Hippocampal formation (tissue), 2 donors: ENCODE measurements at places on chromosomes 7 and 10.

DNA sequence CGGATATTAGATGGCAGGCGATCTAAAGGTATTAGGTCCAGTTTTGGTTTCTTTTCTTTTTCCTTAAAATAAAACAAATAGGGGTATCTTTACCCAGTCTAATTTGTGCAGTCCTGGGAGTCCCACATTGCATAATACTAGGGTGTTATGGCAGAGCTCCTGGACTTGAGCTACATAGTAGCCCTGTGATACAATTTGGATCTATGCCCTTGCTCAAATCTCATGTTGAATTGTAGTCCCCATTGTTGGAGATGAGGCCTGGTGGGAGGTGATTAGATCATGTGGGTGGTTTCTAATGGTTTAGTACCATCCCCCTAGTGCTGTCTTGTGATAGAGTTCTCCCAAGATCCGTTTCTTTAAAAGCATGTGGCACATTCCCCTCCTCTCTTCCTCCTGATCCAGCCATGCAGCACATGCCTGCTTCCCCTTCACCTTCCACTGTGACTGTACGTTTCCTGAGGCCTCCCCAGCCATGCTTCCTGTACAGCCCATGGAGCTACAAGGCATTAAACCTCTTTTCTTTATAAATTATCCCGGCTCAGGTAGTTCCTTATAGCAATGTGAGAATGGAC lies 141.9 kb downstream of the RPS24 start:
- no peak for DNase-seq

- no peak for DNase-seq
Observed at GRCh38 chr10:67776371-67776770, 61.6 kb downstream of the DNAJC12 start.

DNA sequence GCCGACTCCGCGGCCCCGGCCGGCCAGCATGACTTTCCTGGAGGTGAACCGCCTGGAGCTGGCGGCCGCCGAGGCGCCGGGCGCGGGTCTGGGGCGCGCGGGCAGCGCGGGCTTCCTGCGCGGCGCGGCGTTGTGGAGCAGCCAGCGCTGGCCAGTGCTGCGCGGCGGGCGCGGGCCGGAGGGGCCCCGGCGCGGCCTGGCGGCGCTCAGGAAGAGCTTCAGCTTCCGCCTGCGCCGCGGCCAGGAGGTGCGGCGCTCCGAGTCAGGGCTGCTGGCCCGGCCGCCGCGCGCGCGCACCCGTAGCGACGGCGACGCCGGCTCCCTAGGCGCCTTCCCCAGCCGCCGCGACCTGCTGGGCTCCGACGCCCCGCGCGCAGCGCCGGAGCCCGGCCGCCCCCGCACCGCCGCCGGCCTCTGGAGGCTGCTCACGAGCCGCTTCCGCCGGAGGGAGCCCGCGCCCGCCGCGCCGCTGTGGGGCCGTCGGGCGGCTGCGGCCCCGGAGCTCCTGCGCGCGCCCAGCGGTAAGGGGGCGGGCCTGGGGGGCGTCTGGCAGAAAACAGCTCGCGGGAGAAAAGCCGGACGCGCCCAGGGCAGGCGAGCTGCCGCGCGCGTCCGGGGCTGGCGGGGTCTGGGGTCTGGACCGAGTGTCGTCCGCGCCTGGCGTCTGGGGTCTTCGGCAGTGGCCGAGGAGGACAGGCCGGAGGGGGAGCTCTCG lies 29.0 kb downstream of the AGAP3 start:
- no peak for DNase-seq

DNA sequence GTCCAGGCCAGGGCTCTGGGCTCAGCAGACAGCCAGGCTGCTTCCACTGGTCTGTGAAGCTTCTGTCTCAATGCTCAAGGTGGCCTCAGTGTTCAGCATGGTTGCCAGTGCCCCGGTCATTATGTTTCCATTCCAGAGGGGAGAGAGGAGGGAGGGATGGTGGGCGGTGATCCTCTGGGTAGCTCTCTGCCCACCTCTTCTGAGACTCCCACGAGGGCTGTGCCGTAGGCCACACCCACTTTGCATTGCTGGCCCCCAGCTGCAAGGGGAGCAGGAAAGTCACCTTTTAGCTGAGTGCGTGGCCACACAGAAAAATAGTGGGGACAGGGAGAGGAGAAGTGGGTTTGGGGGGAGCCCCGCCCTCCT lies 42.5 kb downstream of the FOXK1 start:
- DNase-seq = no peak

DNA sequence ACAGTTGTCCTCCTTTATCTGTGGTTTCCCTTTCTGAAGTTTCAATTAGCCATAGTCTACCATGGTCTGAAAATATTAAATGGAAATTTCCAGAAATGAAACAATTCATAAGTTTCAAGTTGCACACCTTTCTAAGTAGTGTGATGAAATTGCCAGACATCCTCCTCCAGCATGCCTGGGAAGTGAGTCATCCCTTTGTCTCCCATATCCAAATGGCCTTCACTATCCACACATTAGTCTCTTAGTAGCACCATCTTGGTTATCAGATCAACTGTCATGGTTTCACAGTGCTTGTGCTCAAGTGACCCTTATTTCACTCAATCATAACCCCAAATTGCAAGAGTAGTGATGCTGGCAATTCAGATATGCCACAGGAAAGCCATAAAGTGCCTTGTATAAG lies 83.4 kb upstream of the PPP1R9A start:
- no peak for DNase-seq

- DNase-seq = no peak
Observed at GRCh38 chr7:98556288-98556687, 60.8 kb upstream of the NPTX2 start.

DNA sequence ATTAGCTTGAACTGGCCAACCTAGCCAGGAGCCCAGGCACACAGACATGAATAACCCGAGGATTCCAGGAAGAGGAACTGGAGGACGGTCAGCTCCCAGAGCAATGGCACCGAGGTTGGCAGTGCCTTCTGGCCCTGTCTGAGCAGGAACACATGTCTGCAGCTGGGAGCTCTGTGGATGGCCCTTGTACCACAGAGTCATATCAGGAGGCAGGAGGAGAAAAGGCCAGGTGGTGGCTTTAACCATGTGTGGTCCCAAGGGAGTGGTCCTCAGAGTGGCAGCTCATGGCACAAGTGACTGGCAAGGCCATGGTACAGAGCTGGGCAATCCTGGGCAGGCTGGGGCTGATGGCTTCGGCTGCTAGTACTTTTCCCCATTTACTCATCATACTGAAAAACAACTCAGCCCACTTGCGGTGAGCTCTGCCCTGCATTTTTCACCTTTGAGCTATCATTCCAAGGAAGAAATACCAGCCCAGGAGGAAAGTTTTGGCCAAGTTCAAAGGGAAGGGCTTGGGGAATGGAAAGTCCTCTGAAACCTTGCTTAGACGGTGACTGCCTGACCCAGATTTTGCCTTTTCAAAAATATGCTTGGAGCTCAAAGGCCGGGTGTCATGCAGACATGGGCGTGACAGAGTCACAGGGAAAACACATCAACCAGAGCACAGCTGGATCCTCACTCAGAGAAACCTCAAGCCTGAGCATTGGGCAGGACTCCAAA lies 25.7 kb upstream of the LOXL4 start:
- DNase-seq = no peak

- no peak for DNase-seq
Observed at GRCh38 chr7:104106108-104106905, 101.5 kb downstream of the ORC5 start.

GRCh38 chr7:158904599-158904998 lies 48.2 kb downstream of the DYNC2I1 start:
- DNase-seq = no peak

GRCh38 chr10:120979435-120980278 lies 128.5 kb downstream of the WDR11 start:
- DNase-seq = no peak

GRCh38 chr7:142868986-142869415 lies 14.1 kb downstream of the EPHB6 start:
- no peak for DNase-seq

- no peak for DNase-seq
Observed at GRCh38 chr7:1121886-1122831, 34.2 kb downstream of the GPER1 start.

DNA sequence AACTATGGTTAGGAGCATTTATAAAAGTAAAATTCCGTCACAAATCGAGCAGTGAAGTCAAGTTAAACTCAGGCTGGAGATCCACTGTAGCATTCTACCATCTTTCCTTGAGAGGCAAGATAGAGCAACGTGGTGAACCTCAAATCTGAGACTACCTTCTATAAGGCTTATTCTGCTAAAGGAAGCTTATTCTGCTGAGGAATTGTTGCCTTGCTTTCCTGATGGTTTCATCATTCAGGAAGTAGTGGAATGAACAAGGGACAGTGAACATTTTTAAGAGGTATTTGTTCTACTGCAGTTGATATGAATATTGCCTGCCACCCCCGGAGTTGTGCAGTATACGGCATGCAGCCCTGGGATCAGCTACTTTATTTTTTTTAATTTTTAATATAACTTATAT lies 170.8 kb downstream of the VPS50 start:
- no peak for DNase-seq

- no peak for DNase-seq
Observed at GRCh38 chr10:9670911-9671310, 1346.8 kb upstream of the CELF2 start.

GRCh38 chr10:11881477-11882417 lies 58.6 kb downstream of the PROSER2 start:
- DNase-seq = no peak

DNA sequence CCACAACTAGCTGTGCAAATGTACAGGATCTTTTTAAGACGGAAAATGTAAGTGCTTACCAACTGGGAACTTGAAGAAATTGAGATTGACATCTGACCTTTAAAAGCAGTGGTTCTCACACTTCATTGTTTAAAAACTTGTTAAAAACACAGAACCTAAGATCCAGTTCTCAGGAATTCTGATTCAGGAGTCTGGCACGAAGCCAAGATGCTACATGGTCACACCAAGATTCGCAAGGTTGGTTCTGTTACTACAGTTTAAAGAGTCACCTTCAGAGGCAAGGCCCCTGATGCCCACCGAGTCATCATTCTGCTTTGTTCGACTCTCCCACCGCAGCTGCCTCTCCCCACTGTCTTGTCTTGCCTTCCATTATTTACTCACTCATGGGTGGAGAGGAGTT lies 113.3 kb downstream of the GLI3 start:
- DNase-seq = no peak

DNA sequence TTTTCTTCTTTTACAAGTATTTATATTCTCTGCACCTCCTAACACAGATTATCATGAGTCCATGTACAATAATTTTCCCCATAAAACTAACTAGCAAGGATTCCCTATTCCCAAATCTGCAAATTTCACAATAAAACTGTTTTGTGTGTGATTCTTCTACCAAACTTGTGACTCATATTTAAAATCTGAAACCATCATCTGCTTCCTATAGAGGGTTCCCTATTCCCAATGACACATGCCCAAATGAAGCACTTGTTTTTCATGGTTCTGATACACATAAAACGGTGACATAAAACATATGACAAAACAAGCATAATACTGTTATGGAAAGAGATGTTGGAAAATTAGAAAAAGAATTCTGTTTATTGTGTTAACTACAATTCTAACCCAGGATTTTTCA lies 657.6 kb downstream of the PARD3 start:
- DNase-seq = no peak

DNA sequence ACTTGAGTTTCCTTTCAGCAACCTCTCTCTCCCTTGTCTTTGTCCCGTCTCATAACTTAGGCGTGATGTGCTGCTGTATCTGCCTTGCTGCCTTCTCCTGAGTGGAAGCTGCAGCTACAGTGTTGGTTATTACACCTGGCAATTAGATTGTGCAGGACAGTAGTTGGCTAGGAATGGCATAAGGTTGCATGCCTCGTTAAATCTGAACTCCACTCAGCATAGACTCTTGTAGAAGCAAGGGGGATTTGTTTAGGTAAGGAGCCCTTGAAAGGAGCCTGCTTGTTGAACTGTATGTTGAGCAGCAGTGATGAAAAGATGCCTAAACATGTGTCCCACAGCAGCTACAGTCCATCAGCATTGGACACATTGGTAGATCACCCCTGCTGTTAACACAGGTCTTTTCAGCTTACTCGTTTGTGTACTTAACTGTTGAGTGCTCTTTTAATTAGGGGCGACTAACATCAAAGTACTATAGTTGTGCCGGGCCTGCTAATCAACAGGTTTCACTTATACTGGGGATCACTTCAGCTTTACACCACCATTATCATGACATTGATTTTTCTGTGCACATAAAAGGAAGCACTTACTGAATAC lies 225.0 kb downstream of the AUTS2 start:
- DNase-seq = no peak
